ENCODE measurements at places on chromosomes 3 and 15.

DNA sequence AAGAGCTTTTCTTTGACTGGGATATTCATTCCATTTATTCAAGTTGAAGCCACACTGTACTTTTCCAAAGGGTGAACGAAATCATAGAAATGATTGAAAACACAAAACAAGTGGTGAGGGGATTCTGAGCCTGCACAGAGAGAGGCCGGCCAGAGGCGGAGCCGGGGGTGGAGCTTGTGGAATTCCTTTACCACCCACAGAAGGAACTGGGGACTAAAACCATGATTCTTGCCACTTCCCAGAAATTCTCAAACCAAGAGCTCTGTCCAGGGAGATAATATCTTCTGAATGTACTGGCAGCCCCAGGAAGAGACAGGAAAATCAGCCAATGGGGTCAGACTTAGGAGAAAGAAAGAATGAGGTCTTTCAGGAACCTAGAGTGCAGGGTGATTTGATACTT is 20.8 kb downstream of the FBN1 start:
- no peak for DNase-seq

GRCh38 chr15:83652626-83653204 is 1.2 kb upstream of the ADAMTSL3 start:
- no peak for DNase-seq

DNA sequence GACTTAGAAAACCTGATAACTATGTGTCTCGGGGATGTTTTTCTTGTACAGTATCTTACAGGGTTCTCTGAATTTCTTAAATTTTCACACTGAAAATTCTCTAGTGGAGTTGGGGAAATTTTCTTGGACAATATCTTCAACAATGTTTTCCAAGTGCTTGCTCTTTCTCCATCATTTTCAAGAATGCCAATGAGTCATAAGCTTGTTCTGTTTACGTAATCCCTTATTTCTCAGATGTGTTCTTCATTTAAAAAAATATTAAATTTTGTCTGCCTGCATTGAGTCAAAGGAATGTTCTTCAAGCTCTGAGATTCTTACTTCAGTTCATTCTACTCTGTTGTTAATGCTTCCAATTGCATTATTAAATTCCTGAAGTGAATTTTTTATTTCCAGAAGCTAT is 21.9 kb upstream of the PLSCR2 start:
- DNase-seq = no peak

DNA sequence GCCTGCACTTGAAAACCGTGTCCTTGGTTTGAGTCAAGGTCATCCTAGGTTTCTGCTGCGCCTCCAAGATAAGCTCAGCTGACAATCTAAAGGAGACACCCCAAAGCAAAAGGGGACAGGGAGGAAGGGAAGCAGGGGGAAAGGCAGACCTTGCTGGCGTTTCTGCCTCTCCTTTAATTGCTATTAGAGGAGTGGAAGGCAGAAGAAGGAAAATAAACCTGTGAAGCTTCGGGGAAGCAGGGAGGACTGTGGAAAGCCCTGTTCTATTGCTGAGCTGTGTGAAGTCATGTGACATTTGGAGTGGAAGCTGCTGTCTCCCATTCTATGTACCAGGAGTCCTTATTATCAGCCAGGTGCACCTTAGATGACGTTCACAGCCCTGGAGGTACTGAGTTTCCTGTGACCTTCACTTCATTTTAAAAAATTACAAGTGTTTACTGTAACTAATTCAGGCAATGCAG is 21.5 kb upstream of the CHD2 start:
- peak; percentile 80 for DNase-seq

DNA sequence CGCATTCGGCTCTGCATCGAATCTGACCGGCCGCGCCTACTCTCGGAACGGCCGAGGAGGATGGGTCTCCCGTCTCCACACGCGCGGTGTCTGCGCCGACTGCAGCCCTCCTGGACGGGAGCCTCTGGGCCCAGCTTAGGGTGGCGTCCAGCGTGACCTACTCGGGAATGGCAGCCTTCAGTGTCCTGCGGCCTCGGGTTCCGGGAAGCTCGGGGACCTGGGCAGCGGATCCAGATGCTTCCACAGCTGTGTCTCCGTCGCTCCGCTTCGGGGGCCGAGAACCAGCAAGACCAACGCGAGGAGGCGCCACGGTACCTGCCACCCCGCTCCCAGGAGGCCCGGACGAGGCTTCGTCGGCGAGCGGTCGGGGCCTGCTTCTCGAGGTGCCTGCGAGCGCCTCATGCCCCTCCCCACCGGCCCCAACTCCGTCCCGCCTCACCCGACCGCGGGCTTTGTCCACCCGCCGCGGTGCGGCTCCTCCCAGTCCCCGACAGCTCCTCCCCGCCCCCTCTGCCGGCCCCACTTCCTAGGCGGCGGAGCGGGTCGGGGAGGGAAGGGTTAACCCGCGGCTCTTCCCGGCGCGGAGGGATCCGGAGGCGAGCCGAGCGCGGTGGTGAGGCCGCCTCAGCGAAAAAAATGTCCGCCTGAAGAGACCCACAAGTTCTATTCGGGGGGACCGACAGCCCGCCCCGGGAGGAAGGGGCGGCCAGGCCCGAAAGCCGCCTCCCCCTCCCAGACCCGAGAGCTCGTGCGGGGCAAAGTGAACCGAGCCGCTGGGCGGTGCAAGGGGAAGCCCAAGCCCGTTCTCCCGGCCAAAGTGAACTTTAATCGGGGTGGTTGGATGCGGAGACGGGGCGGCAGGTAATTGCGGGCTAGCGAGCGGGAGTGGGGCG is at the start of gene TCF12:
TSS of gene TCF12 (plus strand) at position 599 of the 893 bp plus-strand sequence. CDS start 1,270 bp downstream, outside the sequence.
- peak; percentile 86 for DNase-seq

DNA sequence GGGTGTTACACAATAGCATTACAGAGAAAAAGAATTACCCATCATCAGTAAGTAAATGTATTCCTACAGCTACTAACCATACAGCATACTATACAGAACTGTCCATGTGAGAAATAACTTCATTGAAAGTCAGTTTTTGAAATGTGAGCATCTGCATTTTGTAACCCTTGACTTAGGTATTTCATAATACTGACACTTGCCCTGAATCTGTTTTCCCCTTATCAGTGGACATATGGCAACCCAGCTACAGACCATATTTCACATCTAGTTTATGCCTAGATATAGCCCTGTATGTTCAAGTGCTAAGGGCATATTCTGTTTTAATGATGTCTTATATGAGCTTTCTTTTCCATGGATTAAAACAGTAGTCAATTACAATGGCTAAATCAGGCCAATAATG is 297.6 kb downstream of the TBC1D5 start:
- no peak for DNase-seq

DNA sequence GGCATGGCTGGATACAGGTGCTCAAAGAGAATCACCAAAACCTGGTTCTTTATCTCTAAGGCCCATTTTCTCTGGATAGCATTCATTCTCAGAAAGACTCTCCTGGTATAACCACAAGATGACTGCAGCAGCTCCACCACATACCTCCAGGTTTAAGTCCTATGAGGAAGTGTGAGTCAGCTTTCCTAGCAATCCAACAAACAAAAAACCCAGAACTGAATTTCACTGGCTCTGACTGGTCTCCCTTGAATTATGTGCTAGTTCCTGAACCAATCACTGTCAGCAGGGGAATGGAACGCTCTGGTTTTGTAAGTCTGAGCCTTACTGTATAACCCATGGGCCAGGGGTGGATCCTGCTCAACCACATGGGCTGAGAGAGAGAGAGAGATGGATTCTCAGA is 27.2 kb downstream of the MRPL46 start:
- DNase-seq = no peak

GRCh38 chr3:155423526-155424322 is 130.2 kb upstream of the STRIT1 start:
- no peak for DNase-seq

- DNase-seq = no peak
These were observed 77.1 kb upstream of the MFGE8 start for GRCh38 chr15:88990185-88990679.

DNA sequence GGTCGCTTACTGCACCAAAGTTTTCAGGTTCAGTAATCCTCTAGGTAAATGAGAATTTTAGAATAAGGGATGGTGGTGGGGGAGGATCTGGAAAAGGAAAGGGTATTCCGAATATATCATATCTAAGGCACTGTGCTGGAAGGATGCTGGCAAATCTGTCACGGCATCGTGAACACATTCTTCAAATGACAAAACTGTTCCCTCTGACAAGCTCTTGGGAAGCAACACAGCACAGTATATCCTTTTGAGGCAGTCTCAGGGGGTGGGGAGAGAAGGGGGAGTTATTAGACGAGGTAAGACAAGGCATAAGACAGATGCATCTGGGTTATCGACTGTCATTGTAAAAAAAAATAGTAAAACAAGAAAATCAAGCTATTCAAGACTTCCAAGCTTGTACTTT is 289.6 kb upstream of the LRRN1 start:
- DNase-seq = no peak

DNA sequence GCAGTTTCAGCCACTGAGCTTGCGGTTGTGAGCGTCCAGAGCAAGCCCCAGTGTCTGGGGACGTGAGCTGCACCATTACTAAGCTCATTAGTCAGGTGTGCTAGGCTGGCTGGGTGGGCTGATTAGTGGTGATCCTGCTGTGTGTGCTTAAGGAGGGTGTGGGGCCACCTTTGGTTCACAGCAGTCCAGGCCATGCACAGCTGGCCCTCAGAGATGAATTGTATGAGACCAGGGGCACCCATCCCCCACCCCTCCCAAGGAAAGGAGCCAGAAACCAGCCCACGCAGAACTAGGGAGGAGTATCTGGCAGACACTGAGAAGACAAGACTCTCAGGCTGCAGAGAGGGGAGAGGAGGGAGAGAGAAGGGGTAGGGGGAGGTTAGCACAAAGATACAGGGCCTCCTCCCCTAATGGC is 3.8 kb downstream of the TYRO3 start:
- no peak for DNase-seq

- DNase-seq = no peak
These were observed 121.1 kb upstream of the PPP2R3A start for GRCh38 chr3:135844386-135844785.

DNA sequence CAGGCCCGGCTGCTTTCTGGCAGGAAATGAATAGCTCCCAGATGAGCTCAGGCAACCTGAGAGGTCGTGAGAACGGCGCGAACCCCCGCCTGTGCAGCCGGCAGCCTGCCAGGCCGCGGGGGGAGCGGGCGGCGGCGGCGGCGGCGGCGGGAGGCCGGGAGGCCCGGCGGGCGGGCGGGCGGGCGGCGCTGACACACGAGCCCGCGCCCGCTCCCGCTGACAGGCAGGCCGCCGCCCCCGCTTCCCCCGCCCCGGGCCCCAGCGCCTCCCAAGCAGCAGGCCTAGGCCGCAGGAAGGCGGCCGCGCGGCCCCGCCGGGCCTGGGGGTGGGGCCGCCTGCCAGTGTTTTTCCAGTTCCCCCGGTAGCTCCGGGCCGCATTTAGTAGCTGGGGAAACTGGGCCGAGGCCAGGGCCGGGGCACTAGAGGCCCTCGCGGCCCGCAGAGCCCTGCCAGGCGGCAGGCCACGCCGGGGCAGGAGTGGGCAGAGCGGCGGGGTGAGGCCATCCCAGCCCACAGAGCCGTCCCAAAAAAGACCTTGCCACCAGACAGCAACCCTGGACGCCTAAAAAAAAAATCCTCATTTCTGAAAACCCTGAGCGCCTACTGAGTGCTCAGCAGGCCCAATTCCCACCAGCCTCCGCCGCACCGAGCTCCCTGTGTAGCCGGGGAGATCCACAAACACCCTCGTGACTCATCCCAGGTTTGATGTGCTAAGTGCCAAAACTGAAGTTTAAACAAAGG is 5.6 kb downstream of the HES1 start:
- peak; percentile 61 for DNase-seq

GRCh38 chr15:73712107-73712506 is 27.9 kb downstream of the CD276 start:
- DNase-seq = no peak

DNA sequence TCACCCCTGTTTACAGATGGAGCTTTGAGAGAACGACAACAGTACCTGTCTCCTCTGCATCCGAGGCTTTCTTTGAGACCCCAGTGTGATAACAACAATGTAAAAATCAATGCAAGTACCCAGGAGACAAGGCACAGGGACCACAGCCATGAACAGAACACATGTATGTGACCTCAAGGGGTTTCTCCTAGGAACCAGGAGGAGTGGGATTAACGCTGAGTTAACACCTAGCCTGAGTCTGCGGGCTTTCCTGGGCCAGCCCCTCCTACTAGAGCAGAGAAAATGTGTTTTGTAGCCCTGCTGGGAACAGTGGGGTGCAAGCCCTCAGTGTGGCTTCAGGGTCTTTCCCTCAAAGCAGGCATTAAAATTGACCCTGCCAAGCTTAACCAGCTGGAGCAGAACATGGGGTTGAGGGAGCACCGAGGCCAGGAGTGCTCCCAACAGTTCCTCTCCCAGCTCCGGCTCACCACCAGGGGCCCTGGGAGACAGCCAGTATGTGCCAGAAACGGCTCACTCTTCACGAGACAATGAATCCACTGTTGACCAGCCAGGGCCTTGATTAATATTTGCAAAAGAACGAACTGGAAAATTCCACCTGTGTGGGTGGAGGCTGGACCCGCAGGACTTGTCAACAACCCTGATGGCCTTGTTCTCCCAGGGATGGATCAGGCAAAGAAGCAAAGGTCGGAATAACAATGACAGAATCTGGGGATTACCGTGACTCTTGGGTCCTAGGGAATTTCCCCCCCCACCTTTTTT is 3.6 kb downstream of the CHDH start:
- DNase-seq = no peak

DNA sequence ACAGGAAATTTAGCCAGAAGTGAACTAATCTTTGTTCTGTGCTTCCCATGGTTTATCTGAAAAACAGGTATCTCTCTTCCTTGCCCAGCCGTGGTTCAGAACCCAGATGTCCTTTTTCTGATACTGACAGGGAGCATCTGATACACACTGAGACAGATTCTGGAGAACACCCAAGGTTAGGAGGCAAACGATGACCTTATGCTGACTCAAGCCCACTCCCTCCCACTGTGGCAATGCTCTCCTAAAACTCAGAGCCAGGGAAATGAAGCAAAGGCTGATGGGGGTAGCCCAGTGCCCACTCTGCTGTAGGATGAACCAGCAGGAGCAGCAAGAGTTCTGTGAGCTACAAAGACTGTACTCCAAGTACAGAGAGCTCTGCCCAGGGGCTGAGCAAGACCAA is 225.1 kb downstream of the NTRK3 start:
- DNase-seq = no peak

DNA sequence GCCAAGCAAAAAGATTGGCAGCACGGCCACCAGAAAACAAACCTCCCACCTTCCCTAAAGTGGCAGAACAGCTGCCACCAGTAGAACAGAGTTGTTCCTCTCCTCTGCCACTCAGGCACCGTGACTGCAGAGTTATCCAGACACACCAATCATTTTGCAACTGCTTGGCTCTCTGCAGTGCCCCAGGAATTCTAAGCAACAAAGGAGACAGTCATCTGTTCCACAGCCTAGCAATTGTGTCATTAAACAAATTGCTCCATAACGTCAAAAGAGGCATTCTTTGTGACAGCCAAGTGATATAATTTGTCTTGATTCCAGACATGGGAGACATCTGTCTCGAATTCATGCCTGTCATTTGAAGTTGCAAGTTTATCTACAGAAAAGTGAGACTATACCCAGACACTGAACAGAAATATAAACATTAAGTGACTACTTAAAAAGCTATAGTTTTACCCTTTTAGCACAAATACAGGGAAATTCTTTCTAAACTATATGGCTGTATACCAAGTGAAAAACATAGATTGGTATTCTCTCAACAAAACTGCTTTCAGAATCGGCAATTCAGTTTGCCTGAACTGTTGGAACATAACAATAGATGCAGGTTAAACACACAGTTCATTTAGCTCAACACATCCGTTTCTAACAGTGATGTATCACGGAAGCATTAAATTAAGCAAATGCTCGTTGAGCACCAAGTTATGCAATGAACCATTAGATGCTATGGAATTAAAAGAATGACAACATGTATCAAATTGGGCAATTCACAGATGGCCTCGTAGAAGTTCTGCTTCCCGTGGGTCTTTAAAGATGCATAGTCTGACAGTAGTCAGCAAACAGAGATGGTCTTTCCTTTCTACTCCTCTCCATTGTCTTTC is 281.3 kb downstream of the FGF12 start:
- DNase-seq = no peak

Data from hematopoietic multipotent progenitor cell treated with erythropoietin and hydrocortisone succinate and interleukin-3 and kit ligand, for 15 days (in vitro differentiated cells).